ENCODE measurements at places on chromosomes 5 and 9.

- no peak for DNase-seq
Observed at GRCh38 chr5:125894383-125894782, 528.8 kb upstream of the GRAMD2B start.

GRCh38 chr5:65769539-65769938, 47.5 kb downstream of the NLN start:
- no peak for DNase-seq

GRCh38 chr9:4750023-4750673, 9.1 kb upstream of the AK3 start:
- no peak for DNase-seq

DNA sequence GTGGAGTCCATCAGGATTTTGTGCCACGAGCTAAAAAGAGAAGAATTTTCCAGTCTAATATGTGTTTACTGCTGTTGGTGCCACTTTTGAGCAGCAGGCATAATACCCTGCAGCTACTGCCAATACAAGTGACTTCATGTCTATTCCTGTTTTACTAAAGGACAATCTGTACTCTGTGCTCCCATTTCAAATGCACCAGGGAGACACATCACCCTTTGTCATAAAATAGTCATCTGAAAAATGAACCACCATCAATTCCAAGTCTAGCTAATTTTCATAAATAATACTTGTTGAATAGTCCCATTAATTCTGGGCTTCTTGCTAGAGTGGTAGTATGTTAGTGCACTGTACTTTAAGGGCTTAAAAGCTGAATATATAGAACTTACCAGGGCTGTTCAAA, 8.9 kb upstream of the PKD2L2 start:
- DNase-seq: no peak

GRCh38 chr9:85600675-85601263, 141.0 kb downstream of the AGTPBP1 start:
- DNase-seq: peak; percentile 17

- no peak for DNase-seq
Observed at GRCh38 chr5:126335886-126336285, 87.3 kb upstream of the GRAMD2B start.

GRCh38 chr5:143118222-143118621, 285.3 kb downstream of the NR3C1 start:
- DNase-seq: no peak

GRCh38 chr5:160082614-160083500, 36.4 kb downstream of the PWWP2A start:
- no peak for DNase-seq

- no peak for DNase-seq
Observed at GRCh38 chr5:14399054-14399692, 182.4 kb upstream of the OTULINL start.

- no peak for DNase-seq
Observed at GRCh38 chr5:138819081-138819480, 56.1 kb downstream of the LRRTM2 start.

- DNase-seq: no peak
Observed at GRCh38 chr5:127299678-127300077, 9.1 kb downstream of the MEGF10 start.
